ENCODE measurements at places on chromosomes 1 and 21.

DNA sequence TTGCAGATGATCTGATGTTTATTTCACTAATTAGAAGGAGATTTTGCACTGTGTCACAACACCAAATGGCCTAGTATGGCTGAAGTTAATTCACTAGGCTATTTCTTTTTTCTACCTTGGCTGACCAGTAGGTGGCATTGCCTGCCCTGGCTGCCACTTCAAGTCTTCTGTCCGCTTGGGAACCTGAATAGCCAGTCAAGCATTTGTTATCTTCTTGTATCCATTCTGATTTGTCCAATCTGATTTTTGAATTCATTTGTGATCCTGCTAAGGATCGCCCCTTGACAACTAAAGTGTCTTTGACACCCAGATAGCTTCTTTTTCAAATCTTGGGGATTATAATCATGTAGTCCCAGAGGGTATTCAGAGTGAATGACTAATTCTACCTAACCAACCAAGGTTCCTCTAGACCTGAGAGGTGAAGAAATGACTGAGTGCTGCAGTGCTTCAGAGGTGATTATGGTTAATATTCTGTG lies 99.4 kb downstream of the GIPC2 start:
- peak; percentile 28 for DNase-seq

DNA sequence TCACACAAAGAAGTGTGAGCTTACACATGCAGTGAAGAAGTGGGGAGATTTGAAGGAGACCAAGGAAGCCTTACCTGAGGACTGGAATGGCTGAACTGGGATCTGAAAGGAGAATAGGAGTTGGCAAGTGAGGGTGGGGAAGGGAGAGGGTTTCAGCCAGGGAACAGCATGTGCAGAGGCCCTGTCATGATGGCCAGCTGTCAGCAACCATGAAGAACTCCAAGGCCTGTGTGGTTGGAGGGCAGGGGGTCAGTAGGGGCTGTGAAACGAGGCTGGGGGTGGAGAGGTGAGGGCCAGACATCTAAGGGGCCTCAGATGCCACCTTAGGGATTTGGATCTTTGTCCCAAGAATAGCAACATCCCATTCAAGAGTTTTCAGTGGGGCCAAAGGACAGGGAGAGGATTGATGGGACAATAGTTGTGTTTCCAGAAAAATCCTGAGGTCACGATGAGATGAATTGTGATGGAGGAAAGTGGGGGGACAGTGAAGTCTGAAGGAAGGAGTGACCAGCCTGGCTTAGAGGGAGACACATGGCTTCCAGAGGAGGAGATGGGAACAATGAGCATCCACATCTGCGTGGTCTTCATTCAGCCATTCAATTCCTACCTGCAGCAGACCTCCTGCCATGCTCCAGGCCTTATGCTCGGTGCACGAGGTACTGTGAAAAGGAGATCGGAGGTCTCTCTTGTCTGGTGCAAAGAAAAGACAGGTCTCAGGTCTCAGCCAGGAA lies 187.6 kb downstream of the MATN1 start:
- DNase-seq = no peak

GRCh38 chr1:205325334-205325884 lies 3.9 kb upstream of the NUAK2 start:
- DNase-seq = peak; percentile 78

- DNase-seq = no peak
These were observed 212.5 kb downstream of the TOMM20 start for GRCh38 chr1:234915924-234916675.

- DNase-seq = no peak
These were observed 214.2 kb downstream of the RERE start for GRCh38 chr1:8603220-8603616.

GRCh38 chr1:47378147-47378546 lies 37.9 kb upstream of the FOXE3 start:
- no peak for DNase-seq

- DNase-seq = no peak
These were observed 339.9 kb downstream of the NTNG1 start for GRCh38 chr1:107480548-107481415.

GRCh38 chr21:45294509-45295291 lies 7.0 kb upstream of the POFUT2 start:
- DNase-seq = no peak

- DNase-seq = no peak
These were observed 97.4 kb downstream of the PRDM16 start for GRCh38 chr1:3166206-3166918.

DNA sequence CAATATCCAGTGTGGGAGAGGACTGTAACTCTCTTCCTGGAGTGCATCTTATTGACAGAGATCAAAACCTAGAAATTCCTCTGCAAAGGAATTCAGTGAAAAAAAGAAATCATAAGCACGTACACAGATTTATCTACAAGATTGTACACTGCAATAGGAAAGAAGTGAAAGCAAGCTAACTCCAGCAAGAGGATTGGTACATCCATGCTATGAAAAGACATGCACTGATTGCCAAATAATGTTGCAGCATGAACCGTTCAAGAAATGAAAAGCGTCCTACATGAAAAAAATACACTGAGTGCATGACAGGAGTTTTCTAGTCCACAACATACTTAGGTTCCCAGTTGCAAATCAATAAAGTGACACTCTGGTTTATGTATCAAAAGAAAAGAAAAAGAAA lies 1.9 kb upstream of the MGST3 start:
- no peak for DNase-seq

DNA sequence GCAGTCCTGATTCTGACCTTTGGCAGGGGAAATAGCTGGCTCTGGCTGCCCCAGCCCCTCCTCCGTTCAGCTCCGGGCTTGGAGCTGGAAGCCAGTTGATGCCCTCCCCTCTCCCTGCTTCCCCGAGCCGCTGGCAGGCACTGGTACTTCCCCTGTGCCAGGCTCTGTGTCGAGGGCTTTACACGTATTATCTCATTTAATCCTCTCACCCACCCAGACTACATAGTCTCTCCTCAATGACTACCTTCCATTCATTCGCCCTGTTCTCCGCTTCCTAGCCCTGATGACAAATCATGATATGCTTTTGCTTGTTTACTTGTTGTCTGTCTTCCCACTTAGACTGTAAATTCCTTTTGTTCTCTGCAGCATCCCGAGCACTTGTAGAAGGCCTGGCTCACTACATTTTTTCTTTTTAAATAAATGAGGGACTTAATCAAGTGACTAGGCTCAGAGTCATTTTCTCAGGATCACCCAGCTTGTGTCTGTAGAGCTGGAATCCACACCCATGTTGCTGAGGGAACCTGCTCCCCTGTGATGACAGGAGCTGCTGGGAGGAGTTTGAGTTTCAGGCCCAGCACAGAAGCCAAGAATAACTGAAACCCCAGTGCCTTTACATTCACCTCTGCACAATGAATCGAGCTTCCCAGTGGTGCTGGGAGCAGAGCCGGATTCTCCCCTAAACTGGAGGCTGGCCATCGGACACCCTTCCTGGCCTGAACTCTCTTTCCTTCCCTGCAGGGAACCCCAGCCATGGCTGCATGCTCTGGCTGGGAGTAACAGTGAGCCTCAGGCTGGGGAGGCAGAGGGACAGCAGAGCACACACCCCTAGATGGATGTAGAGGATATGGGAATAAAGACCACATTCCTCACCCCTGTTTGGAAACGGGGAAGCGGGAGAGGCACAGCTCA lies 58.3 kb downstream of the UBIAD1 start:
- no peak for DNase-seq

- no peak for DNase-seq
These were observed 413.9 kb downstream of the LRRIQ3 start for GRCh38 chr1:73784026-73784425.

DNA sequence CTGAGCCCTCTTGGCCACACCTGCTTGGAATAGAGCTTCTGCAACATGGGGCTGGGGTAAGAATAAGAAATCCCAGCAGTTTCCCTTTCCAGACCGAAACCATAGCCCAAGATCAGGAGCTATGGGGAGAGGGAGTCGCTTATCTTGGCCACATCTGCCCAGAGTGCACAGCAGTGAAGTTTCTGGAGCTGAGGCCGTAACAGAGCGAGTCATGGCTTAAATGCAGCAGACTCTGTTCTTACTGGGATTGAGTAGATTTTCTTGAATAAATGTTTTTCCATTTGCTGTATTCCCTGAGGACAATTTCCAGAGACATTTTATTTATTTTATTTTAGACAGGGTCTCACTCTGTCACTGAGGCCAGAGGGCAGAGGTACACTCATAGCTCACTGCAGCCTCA lies 33.5 kb downstream of the CFAP57 start:
- DNase-seq = no peak

DNA sequence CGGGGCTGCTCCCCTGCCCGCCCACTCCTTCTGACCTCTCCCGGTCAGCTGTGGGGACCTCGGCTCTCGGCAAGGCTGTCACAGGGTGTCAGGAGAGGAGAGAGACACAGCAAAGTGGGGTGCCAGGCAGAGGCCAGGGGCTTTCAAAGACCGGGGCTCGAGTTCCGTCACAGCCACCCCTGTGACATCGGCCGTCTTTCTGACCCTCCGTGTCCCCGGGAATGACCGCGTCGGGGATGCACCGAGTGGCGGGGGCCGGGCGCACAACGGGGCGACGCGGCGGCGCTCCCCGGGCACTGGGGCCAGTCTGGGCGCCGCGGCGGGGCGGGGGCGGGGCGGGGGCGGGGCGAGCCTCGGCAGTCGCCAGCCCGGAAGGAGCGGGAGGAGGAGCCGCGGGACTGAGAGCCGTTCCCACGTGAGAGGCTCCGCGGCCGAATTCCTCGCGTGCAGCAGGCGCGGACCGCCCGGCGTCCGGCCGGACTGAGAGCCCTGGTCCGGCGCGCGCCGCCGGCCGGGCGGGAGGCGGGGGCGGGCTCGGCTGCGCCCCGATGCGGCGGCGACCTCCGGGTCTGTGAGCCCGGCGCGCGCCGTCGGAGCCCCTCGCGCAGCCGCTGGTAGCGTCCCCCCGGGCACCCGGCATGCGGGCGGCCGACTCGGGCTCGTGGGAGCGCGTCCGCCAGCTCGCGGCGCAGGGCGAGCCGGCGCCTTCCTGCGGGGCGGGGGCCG lies 229.7 kb upstream of the TMEM51 start:
- peak; percentile 8 for DNase-seq

- DNase-seq = no peak
These were observed 4.2 kb downstream of the RAP1GAP start for GRCh38 chr1:21664806-21665588.

DNA sequence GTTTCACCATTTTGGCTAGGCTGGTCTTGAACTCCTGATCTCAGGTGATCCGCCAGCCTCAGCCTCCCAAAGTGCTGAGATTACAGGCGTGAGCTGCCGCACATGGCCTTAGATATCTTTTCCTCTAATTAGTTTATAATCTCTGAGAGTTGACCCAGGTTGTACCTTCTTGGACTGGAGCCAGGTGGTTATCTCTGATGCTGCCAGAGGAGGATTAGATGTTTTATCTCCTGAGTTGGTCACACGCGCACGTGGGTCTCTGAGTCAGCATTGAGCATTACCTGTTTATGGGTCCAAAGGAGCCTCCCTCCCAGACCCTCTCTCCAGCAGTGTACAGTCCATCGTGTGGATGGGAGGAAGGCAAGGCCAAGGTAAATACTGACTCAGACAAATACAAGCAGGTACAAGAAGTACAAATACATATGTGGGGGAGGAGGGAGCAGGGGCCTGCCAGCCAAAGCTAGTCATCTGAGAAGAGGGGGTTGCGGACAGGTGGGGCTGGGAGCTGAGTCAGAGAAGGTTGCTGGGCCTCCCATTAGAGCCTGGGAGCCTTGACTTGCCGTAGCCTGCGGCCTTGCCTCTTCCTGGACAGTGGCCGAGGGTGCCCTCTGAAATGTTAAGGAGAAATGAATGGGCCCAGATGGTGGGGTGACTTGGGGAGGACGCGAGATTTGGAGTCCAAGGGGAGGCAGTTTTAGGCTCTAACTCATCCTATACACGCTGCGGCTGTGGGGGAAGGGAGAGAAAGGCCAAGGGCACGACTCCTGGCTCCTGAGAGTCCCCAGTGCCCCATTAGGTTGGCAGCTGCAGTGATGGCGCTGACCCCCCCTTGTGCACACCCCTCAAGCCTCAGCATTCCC lies 13.1 kb downstream of the IL6R start:
- no peak for DNase-seq

DNA sequence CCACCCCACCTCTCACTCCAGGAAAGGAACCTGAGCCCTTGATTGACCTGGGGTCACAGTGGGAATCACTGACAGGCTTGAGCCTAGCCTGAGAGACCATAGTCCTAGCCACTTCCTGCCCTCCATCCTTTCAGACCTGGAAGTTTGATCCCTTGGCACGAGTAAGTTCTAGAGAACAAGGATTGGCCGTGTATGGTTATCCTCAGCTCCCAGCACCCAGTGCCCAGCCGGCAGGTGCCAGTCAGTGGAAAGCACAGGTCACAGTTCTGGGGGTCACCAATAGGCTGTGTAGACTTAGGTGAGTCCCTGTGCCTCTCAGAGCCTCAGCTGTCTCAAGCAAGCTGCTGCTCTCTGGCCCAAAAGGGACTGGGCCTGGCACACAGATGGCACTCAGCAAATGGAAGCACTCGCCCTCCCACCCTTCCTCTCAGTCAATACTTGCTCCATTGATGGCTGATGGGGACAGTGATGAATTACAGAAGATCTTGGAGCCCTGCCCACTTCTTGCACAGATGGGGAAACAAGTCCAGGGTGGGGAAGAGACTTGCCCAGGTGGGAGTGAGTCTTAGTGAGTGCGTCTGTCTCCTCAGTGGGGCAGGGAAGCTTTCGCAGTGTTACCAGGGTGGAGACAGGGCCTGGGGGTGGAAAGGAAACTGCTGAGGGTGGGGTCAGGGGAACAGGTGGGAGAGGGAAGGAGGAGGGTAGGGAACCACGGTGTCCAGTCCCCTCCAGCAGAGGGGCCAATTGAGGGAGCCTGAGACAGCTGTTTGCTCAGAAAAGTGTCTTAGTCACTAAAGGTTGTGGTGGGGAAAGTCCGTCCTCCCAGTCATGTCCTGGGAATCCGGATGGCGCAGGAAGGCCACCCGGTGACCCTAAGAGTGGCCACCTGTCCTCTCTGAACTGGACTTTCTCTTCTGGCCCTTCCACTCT lies 2.6 kb upstream of the KCNQ4 start:
- DNase-seq = no peak

GRCh38 chr1:60059468-60059867 lies 14.1 kb downstream of the C1orf87 start:
- no peak for DNase-seq

- no peak for DNase-seq
These were observed 26.2 kb upstream of the HHAT start for GRCh38 chr1:210302501-210302900.

- no peak for DNase-seq
These were observed 7.2 kb upstream of the TACSTD2 start for GRCh38 chr1:58584082-58584895.

Measured in CD4-positive, alpha-beta T cell treated with Interferon alpha-2 for 1 hour (primary cell).